ENCODE measurements at places on chromosomes 7 and 10. TPM values are rescaled to one million over a fixed set of nuclear protein-coding genes. Genes with fewer than 3 reads are reported as not detected.

- H3K4me1 ChIP-seq: no peaks in the 10 kb centered on the region
- H3K27ac ChIP-seq: no peak overlapping the region
- H3K36me3 ChIP-seq: no peaks in the 10 kb centered on the region
- no peak overlapping the region for H3K4me3 ChIP-seq
- no peak for DNase-seq
- H3K27me3 ChIP-seq: peaks cover 15% of the 10 kb centered on the region
These were observed 51.7 kb downstream of the NRAP start for GRCh38 chr10:113612154-113612553.

- H3K27ac ChIP-seq: no peak overlapping the region
- no peaks in the 10 kb centered on the region for H3K36me3 ChIP-seq
- H3K4me1 ChIP-seq: no peaks in the 10 kb centered on the region
- H3K27me3 ChIP-seq: no peaks in the 10 kb centered on the region
These were observed 125.7 kb downstream of the GFRA1 start for GRCh38 chr10:116147147-116147905.

DNA sequence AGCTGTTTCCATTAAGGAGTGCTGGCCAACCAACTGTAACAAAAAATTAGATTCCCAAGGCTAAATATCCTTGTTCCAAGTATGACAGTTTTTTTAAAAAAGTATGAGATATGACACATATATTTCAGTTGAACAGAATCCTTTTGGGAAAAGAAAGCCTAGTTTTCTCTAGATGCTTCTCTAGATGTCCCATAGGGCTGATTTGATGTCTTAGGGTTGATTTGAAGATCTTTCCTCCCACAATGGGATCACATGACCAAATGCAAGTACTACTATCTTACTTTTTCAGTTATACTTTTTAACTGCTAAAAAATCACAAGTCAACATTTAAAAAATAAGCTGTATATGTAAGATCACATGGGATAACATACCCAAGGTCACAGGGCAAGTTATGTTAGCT lies 3.7 kb downstream of the NAMPT start:
- peaks cover 9% of the 10 kb centered on the region for H3K36me3 ChIP-seq
- H3K4me1 ChIP-seq: peaks cover 12% of the 10 kb centered on the region
- H3K27ac ChIP-seq: no peak overlapping the region
- H3K4me3 ChIP-seq: no peak overlapping the region
- H3K27me3 ChIP-seq: no peaks in the 10 kb centered on the region
- no peak for DNase-seq

DNA sequence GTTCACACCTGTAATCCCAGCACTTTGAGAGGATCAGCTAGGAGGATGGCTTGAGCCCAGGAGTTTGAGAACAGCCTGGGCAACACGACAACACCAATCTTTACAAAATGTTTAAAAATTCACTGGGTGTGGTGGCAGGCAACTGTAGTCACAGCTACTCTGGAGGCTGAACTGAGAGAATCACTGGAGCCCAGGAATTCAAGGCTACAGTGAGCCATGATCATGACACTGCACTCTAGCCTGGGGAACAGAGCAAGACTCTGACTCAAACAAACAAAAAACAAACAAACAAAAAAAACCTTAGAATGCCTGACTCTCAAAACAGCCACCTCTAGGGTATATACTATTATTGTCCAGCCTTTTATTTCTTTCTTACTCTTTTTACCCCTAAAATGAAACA lies 56.5 kb upstream of the PAPSS2 start:
- no peak for DNase-seq
- no peaks in the 10 kb centered on the region for H3K4me1 ChIP-seq
- no peaks in the 10 kb centered on the region for H3K36me3 ChIP-seq
- H3K27ac ChIP-seq: no peak overlapping the region
- H3K4me3 ChIP-seq: no peak overlapping the region

- no peaks in the 10 kb centered on the region for H3K4me1 ChIP-seq
- H3K27me3 ChIP-seq: no peaks in the 10 kb centered on the region
- DNase-seq: no peak
- no peaks in the 10 kb centered on the region for H3K36me3 ChIP-seq
- no peak overlapping the region for H3K4me3 ChIP-seq
- H3K27ac ChIP-seq: no peak overlapping the region
These were observed 1027.8 kb upstream of the PHF14 start for GRCh38 chr7:9945857-9946256.

- no peak overlapping the region for H3K27ac ChIP-seq
- peaks cover 26% of the 10 kb centered on the region for H3K27me3 ChIP-seq
- DNase-seq: no peak
These were observed 3.9 kb downstream of the SFRP4 start for GRCh38 chr7:37912756-37913155.

DNA sequence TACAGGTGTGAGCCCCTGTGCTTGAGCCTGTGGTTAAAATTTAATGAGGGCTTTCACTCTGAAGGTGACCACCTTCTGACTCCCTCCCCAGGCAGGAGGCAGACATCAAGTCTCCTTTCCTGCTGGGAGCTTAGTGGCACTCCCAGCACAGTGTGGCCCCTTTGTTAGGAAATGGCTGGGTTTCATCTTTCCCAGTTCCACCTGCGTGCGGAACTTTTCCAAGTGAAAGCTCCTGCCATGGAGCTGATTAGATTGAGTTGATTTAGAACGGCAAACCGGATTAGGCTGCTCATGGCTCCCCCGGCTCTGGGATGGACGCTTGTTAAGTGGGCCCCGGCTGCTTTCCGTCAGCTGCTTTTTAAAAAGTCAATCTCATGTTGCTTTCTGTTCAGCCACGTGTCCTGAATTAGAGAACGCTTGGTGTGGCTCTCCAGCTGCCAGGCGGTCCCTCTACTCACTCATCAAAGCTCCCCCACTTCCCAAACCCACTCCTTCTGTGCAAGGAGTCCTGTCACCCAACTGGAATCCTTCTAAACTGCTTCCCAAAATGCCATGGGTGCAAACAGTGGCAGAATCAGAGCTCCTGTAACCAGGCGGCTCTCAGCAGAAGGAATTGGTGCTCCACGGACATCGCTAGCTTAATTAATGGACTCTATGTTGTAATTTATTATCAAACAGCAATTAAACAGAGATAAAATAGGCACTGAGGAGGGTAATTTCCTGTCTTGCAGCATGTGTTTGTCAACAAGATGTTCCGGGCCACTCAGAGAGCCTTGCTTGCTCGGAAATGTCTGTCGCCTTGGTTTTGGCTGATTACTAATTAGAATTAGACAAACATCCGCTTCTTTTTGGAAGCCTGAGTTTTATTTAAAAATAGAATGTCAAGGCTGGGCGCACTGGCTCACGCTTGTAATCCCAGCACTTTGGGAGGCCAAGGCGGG lies 551.2 kb downstream of the GALNT17 start:
- no peak overlapping the region for H3K27ac ChIP-seq
- no peaks in the 10 kb centered on the region for H3K27me3 ChIP-seq
- DNase-seq: no peak
- H3K4me1 ChIP-seq: no peaks in the 10 kb centered on the region

GRCh38 chr7:132930881-132931280 lies 151.0 kb downstream of the CHCHD3 start:
- no peak for DNase-seq
- H3K4me1 ChIP-seq: peaks cover 11% of the 10 kb centered on the region
- H3K4me3 ChIP-seq: no peak overlapping the region

GRCh38 chr7:5550831-5551230 lies 127.2 kb upstream of the TNRC18 start:
- peak; percentile 27 for DNase-seq
- peaks cover 6% of the 10 kb centered on the region for H3K4me1 ChIP-seq
- H3K27me3 ChIP-seq: no peaks in the 10 kb centered on the region
- H3K27ac ChIP-seq: no peak overlapping the region
- H3K4me3 ChIP-seq: no peak overlapping the region
- H3K36me3 ChIP-seq: no peaks in the 10 kb centered on the region

ADAM12 gene
- 24.0 TPM for polyA plus RNA-seq

GALNT17 gene
- polyA plus RNA-seq: not detected

SPDYE9 gene
- polyA plus RNA-seq: not detected

CALHM3 gene
- polyA plus RNA-seq: not detected

FBXL15 gene
- polyA plus RNA-seq: 11.7 TPM

Measured in SK-N-SH (cell line).